NCI-H1048 (cell line): ENCODE measurements at places on chromosomes 5 and 9.

DNA sequence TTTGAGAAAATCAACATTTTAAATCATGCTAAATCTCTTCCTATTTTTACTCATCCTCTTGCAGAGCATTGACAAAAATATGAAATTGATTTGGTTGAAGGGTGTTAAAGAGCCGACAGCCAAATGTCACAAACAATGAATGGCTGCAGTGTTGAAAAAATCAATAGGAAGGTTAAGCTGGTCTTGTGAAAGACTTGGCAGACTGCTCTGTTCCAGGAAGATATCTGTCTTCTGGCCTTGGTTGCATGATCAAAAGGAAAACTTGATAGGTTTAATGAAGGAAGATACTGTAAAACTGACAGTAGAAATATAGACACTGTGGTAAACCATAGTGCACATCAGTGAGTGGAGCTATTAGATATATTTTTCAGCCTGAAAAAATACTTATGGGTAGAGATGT lies 103.6 kb downstream of the PBX3 start:
- DNase-seq, result no peak

DNA sequence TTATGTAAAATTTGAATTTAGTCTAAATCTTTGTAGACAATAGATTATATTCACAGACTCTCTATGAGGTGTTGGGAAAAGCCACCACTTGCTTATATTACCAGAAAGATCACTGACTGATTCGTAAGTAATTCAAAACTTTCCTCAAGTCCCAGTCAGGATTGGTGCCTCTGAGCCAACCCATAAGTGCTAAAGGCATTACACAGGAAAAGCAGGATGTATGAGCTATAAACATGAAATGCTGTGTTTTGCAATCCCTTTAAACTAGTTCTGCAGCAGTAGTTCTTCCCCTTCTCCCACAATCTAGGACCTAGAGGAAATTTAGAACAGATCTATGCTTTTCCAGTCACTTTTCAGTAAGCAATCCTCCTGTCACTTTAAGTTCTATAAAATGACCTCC lies 48.0 kb downstream of the SHLD3 start:
- no peak for DNase-seq

- DNase-seq, result no peak
Observed at GRCh38 chr9:89436963-89437625, 60.8 kb downstream of the SEMA4D start.

DNA sequence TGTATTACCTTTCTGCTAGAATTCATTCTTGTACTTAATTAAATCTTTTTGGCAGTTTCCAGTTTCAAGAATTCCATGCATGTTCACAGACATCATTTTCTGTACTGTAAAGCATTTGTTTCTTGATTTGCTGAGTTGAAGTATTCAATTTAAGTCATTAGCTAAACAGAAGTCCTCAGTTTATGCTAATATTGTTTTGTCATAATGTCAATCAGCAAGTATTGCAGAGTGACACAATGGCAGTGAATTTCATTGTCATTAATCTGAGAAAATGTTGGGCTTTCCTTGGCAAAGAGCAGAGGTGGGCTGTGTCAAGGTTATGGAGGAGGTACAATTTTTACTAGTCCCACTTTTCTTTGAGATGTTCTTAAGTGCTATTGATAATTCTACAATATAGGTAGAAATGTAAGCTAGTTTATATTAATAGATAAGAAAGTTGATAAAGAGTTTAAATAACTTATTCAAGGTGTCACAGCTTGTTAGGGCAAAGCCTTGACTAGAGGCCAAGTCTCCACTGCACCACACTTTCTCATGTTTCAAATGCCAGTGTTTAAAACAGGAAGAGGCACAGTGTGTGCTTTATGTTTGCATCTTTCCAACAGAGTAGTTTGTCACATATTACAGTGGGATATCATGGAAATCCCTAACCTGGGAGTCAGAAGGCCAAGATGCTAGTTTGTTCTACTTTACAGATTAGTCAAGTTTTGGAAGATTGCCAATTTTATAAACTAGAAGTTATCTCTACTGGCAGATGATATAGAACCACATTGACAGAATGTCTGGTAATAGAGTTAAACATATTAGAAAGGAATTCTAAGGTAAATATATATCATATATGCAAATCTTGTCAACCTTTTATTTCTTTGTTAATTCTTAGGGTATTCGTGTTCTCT lies 56.3 kb downstream of the SLF1 start:
- no peak for DNase-seq

DNA sequence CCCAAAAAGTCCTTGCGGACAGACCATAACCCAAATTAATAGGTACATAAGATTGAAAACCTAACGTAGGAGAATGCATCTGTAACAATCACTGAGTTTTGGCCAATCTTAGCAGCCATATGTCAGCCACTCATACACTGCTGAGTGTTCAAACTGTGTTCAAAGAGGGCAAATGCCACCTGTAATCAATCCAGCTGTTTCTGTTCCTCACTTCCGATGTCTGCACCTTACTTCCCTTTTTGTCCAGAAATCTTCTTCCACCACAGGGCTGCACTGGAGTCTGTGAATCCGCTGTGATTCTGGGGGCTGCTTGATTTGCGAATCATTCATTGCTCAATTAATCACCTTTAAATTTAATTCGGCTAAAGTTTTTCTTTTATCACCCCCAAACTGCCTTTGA lies 263.9 kb downstream of the ICE1 start:
- DNase-seq, result no peak

GRCh38 chr9:36897019-36897418 lies 137.0 kb downstream of the PAX5 start:
- no peak for DNase-seq

DNA sequence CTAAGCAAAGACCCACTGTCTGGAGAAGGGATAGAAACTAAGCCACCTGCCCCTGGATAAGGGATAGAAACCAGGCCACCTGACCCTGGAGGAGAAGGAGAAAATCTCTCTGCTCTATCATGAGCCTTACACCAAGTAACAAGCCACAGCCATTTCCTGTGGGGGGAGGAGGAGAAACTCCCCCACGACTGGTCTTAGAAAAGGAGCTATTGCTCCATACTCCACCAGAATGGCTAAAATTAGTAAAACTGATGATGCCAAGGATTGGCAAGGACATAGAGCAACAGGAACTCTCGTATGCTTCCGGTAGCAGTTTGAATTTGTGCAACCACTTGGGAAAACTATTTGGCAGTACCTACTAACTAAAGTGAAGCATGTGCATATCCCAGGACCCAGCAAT lies 70.8 kb downstream of the ACTL7B start:
- no peak for DNase-seq

- DNase-seq, result no peak
Observed at GRCh38 chr5:35284364-35284763, 54.1 kb upstream of the PRLR start.
